NCI-H146 (cell line): ENCODE measurements at places on chromosomes 11 and 22.

DNA sequence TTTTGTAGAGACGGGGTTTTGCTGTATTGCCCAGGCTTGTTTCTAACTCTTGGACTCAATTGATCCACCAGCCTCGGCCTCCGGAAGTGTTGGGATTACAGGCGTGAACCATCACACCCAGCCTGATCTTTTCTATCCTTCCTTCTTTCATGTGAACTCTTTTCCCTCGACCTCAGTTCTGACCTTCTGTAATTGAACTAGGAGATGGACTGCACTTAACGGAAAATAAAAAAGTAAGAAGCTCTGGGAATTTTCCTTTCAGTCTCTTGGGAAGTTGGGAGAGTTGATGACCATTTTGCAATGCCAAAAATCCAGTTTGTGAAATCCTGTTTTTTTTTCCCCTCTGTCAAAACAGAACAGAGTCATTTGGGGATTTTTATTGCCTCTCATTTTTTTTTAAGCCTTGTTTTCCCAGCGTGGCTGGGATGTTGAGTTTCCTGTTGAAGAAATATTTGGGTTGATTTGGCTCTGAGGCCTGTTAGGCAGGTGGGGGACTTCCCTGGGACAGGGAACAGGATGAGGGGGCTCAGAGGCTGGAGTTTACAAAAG, 26.9 kb upstream of the CYB5R3 start:
- DNase-seq = no peak

- DNase-seq = no peak
Measured at GRCh38 chr11:83287631-83288030, 1.5 kb upstream of the CCDC90B start.

- no peak for DNase-seq
Measured at GRCh38 chr22:24134090-24134846, 47.0 kb upstream of the SUSD2 start.

- DNase-seq = no peak
Measured at GRCh38 chr11:105689631-105690030, 79.8 kb downstream of the GRIA4 start.

DNA sequence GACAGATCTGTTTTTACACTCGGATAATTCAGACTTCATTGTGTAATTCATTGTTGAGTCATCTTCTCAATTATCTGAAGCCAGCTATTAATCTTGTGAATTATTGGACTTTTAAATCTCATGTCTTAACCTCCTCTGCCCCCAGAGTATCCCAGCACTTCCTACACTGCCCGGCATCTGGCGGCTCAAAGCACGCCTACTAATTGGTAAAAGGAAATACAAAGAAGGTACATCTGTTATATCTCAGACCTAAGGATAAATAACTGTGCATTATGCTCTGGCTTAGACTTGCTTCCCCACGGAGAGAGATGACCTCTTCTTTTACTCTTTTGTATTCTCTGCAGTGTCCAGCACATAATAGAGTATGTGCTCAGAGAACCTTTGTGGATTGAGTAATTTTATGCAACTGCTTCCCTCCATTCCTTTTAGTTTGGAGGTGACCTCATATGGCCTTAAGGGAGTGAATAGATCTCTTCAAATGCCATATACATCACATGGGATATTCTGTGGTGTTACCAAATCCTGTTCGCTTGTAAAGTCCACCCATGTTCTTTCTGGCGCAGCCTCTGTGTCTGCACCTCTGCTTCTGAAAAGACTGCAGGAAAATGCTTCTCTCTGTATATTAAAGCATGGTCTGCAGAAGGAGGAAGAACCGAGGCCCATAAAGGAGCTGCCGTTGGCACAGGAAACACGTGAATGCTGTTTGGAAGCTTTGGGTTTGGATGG, 125.6 kb upstream of the SORL1-AS1 start:
- DNase-seq = peak; percentile 38

- no peak for DNase-seq
Measured at GRCh38 chr22:46072981-46073682, 77.2 kb upstream of the PPARA start.

DNA sequence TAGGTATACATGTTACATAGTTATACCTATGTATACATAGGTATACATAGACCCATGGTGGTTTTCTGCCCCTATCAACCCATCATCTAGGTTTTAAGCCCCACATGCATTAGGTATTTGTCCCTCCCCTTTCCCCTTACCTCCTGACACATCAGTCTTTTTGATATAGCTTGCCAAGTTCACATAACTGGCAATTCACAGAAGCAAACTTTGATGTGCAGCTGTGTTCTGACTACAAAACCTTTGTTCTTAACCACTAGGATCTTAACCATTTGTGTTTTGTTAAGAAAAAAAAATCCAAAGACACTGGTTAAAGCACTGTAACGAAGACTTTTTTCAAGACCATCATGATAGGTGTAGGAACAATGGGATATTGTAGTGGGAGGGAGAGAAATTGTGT, 42.9 kb upstream of the SLC5A1 start:
- DNase-seq = no peak

DNA sequence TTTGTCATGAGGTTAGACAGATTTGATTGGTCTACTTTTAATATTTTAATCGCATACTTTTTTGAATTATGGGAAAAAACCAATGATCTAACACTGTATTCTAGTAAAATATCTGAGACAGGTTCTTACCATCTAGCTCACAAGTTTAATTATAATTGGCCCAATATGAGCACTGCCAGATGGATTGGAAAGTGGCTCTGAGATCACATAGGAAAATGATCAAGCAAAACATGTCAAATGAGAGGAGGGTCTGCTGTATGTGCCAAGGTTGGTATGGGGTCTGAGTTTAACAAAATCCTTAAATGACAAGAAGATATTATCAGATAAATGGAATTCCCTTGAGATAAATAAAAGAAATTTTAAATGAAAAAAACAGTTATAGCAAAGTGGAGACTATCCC, 264.7 kb downstream of the TTC28 start:
- no peak for DNase-seq

- DNase-seq = no peak
Measured at GRCh38 chr22:22558071-22558971, 744 bp downstream of the PRAME start.

DNA sequence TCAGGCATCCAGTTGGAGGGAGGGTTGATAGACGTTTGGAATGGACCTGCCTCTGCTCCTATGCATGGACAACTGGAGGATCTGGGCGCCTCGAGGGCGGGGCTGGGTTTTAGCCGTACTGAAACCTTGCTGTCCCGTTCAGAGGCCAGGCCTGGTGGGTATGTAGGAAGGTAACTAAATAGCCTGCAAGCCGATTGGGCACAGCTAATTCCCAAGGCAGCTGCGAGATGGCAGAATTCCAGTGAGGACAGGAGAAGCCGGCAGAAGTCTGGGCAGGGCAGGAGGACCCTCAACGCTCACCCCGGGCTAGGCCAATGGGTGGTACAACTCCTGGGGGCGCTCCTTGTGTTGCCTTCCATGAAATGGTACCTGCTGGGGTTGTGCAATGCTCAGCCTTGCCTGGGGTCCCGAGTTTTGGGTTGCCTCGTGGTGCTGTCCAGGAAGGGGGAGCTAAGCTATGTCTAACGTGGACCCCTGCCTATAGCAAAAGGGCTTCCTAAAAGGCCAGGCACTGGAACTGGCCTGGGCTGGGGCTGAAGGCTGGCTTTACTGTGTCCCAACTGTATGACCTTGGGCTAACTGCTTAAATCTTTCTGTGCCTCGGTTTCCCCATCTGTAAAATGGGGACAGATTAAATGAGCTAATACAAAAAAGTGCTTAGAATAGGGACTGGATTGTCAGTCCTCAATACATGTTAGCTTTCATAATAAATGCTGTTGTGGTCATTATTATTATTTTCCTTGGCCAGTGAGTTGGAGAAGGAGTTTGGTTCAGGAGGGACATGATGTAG, 30.1 kb upstream of the CD82 start:
- no peak for DNase-seq

DNA sequence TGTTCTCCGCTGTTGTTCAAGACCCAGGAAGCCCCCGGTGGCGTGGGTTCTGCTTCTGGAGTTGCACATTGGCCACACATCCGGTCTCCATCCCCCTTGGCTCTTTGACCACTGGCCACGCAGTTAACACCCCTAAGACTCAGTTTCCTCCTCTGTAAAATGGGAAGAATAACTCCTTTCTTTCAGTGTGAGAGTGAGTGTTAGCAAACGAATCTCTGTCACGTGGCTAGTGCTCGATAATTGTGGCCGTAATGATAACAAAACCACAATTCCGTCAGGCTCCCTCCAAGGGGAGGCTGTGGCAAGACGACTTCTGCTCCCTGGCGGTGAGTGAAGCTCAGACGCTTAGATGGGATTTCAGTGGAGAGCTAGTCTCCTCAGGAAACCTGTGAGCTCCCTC, 315.2 kb upstream of the B3GAT1 start:
- DNase-seq = no peak

DNA sequence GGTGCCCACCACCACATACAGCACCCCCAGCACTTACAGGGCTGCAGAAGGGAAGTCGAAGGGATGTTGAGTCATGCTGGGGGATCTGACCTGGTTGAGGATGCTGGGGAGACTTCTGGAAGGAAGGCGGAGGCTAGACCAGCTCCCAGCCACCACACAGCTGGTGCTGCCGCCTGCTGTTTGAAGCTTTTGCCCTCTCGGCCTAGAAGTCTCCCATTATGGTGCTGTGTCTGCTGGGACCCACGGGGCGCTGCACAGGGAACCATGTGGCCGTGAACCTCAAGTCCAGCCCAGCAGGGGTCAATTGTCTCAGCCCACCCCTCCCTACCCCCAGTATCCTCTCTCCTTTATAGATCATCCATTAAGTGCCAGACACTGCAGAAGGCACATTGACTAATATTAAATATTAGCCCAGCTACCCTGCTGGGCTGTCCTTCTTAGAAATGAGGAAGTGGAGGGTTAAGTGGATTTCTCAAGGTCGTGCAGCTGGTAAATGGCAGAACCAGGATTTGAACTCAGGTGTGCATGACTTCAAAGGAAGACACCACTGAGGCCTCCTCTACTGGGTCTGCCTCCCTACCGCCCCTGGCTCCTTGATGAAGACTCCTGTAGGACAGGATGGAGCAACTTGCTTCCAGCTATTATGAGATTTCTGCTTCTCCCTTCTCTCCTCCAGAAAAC, 49.7 kb downstream of the CYTH4 start:
- no peak for DNase-seq

DNA sequence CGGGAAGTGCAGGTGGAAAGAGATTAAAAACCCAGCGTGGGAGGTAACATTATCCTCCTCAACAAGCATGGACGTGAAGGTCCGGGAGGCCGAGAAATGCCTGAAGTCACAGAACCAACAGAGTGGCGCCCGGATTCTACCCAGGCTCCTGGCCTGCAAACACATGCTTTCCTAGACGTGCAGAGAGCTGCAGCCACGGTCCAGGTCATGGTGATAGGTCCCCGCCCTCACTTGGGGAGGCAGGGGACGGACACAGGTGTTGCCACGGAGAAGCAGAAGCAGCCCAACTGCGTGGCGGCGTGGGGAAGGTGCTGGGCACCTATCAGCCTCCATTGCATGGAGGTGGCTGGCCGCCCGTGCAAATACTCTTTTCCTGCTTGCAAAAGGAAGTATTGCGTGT, 148.8 kb downstream of the MPPED1 start:
- no peak for DNase-seq

- DNase-seq = no peak
Measured at GRCh38 chr11:100632941-100633452, 54.1 kb upstream of the ARHGAP42 start.

- peak; percentile 60 for DNase-seq
Measured at GRCh38 chr11:95924414-95924760, 480 bp upstream of the MTMR2 start.

DNA sequence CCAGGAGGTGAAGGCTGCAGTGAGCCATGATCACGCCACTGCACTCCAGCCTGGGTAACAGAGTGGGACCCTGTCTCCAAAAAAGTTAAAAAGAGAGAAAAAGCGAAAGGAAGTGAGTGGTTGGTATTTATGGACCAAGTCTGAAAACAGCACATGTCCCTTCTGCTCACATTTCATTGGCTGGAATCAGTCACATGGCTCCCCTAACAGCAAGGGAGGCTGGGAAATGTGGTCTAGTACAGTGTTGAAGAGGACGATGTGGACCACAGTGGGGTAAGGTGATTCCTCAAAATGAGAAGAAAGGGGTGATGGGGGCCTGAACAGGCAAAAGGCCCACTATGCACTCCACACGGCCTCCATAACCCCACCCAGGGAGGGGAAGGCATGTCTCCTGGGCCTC, 32.5 kb upstream of the SMTN start:
- no peak for DNase-seq

DNA sequence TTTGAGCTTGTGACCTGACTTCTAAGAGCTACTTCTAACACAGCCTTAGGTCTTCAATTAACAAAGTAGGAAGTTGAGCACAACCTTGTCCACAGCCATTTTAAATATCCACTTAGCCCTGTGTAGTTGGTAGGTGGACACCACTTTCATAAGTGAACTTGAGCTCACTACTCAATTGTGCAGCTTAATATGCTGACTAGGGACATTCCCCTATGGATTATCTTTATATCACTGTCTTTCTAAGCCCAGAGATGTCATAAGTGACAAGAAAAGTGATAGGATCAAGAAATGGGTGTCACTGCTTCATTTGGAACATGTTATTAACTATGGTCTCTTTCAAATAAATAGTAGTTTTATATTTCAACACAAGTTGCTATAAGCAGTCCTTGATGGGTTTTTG, 4.0 kb upstream of the ATP5MG start:
- no peak for DNase-seq

DNA sequence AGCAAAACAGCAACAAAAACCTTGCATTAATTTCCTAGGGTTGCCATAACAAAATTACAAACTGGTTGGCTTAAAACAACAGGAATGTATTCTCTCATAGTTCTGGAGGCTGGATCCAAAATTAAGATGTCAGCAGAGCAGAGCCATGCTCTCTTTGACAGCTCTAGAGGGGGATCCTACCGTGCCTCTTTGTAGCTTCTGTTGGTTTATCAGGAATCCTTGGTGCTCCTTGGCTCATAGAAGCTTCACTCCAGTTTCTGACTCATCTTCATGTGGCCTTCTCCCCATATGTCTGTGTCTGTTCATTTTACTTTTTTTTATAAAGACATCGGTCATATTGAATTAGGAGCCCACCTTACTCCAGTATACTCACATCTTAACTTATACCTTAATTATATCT, 90.5 kb upstream of the POU2AF2 start:
- DNase-seq = no peak

GRCh38 chr11:11717064-11717725, 95.4 kb upstream of the GALNT18 start:
- no peak for DNase-seq
